ENCODE measurements at places on chromosomes 3 and 15.
A peak's percentile ranks its signal among the peaks of the same experiment; 100 is the strongest.

DNA sequence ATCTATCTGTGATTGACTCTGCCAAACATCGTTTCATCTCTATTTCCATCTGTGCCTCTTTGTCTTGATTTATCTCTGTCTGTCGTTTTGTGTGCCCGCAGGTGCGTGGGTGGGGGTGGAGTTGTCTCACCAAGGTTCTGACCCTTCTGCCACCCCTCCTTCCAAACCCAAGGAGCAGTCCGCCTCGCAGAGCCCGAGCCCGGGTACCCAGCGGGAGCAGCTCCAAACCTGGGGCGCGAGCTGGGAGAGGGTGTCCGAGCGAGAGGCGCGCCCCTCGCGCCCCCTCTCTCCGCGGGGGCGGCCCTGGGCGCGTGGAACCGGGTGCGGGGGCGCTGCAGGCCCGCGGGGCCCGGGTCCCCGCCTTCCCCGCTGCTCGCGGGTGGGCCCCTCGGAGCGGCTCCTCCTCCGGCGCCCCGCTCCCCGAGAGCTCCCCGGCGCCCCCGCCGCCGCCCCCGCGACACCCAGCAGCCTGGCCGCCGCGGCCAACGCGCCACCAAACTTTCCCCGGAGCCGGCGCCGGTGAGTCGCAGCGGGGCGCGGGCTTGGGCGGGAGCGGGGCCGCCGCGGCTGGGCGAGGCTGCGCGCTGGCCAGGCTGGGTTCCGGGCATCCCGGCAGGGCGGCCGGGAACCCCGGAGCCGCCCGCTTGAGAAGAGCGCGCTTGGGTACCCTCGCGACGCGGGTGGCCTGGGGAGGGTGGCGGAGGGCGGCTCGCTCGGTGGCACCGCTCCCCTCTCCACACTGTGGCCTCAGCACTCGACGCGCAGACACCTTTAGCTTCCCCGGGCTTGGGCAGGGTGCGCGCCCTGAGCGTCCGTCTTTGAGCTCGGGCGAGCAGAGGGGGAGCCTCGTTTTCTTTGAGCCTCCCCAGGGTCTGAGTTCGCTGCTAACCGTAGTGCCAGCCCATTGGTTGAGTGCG lies at the start of gene HRH1:
Gene HRH1 (plus strand): TSS at position 458 of the 917 bp plus-strand sequence. CDS start 104,545 bp downstream, outside the sequence.
- DNase-seq, result no peak

GRCh38 chr15:40782609-40783227 lies 12.9 kb downstream of the C15orf62 start:
- peak; percentile 50 for DNase-seq

- no peak for DNase-seq
Measured at GRCh38 chr3:54427501-54427900, 305.1 kb downstream of the CACNA2D3 start.

DNA sequence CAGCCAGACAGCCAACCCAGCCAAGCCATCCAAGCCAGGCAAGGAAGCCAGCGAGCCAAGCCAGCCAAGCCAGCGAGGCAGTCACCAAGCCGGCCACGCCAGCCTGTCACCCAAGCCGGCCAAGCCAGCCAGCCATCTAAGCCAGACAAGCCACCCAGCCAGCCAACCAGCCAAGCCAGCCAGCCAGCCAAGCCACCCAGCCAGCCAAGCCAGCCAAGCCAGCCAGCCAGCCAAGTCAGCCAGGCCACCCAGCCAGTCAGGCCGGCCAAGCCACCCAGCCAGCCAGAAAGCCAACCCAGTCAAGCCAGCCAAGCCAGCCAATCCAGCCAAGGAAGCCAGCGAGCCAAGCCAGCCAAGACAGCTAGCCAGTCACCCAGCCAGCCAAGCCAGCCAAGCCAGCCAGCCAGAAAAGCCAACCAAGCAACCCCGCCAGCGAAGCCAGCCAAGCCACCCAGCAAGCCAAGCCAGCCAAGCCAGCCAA lies 201.2 kb downstream of the GOLGA6L6 start:
- DNase-seq, result no peak

GRCh38 chr3:107407355-107407754 lies 30.1 kb downstream of the CCDC54 start:
- no peak for DNase-seq

- DNase-seq, result no peak
Measured at GRCh38 chr3:127889461-127889863, 25.6 kb upstream of the KBTBD12 start.

- no peak for DNase-seq
Measured at GRCh38 chr3:101851850-101852714, 2.8 kb downstream of the NFKBIZ start.

DNA sequence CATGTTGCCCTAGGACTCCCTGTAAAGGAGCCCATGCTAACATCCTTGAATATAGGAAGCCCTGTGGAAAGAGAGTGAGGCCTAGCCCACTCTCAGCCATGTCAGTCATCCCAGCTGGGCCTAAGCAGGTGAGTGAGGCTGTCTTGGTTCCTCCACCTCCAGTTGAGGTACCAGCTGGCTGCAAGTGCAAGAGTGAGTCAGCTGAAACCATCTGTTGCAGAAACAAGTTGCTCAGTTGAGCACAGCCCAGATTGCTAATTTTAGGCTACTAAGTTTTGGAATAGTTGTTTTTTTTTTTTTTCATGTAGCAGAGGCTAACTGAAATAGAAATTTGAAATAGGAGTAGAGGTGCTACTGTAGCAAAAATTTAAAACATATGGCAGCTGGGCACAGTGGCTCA lies 43.7 kb upstream of the ADPGK start:
- no peak for DNase-seq

GRCh38 chr3:71961891-71962290 lies 176.9 kb upstream of the PROK2 start:
- no peak for DNase-seq

- DNase-seq, result no peak
Measured at GRCh38 chr3:135558906-135559305, 406.6 kb upstream of the PPP2R3A start.

GRCh38 chr3:50327129-50327528 lies 894 bp downstream of the TUSC2 start:
- no peak for DNase-seq

GRCh38 chr3:145175626-145176025 lies 985.4 kb downstream of the PLOD2 start:
- no peak for DNase-seq

GRCh38 chr15:80591471-80591870 lies 103.6 kb upstream of the ABHD17C start:
- no peak for DNase-seq

GRCh38 chr15:39125904-39126303 lies 455.0 kb upstream of the THBS1 start:
- peak; percentile 5 for DNase-seq

DNA sequence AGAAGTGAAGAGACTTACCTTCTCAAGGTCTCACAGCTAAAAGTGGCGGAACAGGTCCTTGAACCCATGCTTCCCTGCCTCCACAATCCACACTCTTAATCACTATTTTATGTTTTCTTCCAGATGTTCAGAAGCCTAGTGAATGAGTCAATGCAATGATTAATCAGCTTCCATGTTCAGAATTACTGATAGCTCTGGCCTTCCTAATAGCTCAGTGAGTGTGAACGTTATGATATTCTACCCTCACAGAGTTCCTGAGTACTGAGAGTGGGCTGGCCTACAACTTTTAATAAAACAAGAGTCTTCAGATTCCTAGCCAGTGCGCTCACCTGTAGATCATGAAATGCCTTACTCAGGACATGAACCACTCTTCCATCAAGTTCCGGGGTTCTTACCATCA lies 443.0 kb upstream of the ADAMTS9 start:
- no peak for DNase-seq

DNA sequence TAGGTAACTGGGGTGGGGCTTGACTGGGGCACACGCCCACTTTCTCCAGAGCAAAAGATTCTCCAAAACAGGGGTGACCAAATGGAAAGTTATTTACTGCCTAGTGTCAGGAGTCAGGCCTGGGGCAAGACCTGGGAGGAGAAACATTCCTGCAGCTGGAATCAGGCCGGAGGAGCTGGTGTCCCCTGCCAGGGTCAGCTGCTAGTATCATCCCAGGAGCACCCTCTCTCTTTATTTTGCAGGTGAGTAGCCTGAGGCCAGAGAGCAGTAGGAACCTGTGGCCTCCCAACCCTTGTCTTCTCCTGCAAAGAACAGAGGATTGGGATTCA lies 32.9 kb downstream of the DNAJB8 start:
- no peak for DNase-seq

- DNase-seq, result no peak
Measured at GRCh38 chr3:188270423-188270972, 116.5 kb downstream of the LPP start.

GRCh38 chr3:117450026-117450425 lies 740.4 kb downstream of the TUSC7 start:
- no peak for DNase-seq

DNA sequence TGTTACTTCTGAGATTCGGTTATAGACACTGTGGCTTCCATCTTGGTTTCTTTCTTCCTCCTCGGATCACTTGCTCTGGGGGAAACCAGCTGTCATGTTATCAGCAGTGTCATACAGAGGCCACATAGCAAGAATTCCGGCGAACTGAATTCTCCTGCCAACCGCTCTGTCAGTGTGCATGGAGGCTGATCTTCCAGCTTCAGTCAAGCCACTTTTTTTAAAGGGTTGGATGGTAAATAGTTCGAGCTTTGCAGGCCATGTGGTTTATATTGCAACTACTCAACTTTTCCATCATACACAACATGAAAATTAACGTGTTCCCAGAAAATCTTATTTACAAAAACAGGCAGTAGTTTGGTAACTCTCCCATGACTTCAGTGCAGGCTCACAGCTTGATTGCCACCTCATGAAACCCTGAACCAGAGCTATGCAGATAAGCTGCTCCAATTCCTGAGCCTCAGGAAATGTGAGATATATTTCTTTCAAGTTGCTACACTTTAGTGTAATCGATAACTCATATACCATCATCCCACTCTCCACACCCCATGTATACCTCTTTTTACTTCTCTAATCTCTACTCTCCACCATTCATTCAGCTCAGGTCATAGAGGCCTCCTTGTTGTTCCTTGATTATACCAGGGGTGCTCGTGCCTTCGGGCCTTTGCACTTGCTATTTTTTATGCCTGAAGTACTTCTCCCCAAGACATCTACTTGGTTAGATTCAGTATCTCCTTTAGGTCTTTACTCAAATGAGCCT lies 7.2 kb downstream of the RPL22L1 start:
- no peak for DNase-seq

DNA sequence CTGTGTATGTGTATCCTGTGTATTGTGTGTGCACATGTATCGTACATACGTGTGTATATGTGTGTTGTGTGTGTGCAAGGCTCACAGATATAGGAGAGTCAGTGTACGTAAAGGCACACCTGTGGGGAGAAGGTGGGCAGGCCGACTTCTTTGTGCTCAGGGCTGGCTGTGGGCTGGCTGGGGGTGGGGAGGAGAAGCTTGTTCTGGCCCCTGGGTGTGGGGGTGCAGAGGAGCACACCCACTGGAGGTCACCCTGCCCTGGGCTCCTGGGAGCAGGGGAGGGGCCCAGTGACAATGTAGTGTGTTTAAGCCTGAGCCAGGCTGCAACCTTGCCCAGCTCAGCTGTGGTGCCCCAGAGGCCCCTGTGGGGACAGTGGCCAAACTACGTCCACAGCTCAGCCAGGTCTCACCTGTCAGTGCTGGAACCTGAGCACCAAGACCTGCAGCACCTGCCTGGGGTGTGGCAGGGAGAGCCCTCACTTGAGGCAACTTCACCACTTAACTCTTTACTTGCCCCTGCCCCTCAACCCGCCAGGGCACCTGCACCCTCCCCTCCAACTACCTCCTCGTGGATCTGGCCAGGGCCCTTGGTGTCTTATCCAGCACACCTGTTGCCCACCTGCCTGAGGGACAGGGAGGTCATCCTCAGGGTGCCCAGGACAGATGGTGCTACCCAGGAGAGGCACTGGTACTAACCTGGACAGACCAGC lies 2.6 kb upstream of the HHATL start:
- DNase-seq, result no peak

DNA sequence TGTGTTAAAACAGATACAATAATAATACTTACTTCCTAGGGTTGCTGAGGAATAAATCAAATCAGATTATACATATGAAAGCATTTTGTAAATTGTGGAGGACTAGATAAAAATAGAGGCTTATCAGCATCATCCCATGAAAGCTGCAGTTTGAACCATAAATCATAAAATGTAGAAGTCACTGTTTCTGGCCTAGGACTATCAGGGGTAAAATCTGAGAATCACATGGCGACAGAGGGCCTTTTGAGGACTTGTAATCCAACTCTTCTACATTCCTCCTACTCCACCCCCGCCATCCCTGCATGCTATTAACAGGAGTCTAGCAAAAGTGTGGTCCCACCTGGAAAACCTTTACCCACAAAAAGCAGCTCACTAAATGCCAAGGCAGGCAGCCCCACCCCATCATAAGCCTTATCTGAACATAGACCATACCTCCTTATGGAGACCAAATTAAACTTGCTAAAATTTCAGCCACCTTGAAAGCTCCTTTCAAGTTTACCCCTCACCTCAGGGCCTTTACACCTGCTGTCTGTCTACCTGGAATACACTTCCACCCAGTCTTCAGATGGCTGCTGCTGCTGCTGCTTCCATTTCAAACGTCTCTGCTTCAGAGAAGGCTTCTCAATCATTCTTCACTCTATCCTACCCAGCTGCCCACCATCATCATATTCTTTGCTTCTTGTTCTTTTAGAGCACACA lies 11.5 kb downstream of the MB21D2 start:
- DNase-seq, result no peak

DNA sequence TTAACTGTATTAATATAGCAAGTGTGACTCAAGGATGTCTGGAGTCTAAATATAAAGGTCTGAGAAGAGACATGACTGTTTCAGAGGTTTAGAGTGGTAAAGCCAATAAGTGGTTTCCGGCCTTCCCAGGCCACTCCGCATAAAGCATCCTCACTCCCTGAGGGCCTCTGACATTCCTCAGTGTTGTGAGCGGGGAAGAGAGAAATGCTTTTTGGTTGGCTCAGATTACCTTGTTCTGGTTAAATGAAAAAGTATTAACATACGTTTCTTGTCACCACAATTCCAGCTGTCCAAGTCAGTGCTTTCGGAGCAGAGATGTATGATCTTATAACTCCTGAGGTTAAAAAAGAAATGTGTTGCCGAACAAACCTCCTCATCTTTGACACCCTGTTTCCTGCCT lies 103.8 kb downstream of the RBMS3 start:
- no peak for DNase-seq

DNA sequence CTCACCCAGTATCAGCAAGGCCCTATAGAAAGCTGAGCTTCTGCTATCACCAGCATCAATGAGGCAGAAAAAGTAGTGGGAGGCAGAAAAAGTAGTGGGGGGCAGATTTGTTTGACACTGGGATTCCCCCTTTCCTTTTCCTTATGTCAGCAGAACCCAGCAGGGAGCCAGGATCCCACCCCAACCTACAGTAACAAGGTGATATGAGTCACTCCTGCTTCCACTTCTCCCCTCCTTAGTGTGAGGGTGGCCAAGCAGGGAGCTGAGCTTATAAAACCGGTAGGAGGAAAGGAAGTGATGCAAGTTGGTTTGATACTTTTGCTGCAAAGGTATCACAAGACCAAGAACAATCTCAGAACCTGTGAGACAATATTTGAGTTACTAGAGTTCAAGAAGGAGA lies 128.7 kb downstream of the SCAPER start:
- DNase-seq, result no peak

DNA sequence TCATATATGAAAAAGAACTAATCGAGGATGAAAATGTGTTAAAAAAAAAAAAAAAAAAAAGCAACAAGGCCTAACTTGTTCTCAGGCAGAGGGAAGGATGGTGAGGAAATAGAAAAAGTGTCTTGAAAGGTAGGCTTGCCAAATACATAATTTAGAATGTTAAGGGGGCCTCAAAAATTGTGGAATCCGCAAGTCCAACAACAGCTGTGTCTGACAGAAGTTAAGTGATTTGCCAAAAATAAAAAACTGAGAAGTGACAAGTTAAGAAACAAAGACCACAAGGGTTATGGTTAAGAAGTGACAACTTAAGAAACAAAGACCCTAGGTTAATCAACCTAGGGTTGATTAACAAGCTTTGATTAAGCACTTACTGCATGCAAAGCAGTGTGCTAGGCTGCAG lies 110.6 kb downstream of the P2RY1 start:
- DNase-seq, result no peak

GRCh38 chr3:43872301-43872700 lies 181.6 kb downstream of the ABHD5 start:
- DNase-seq, result no peak
